Activated CD4-positive, alpha-beta T cell treated with anti-CD3 and anti-CD28 coated beads, Interleukin-2, amount 50 U/mL, for 48 hours (primary cell): ENCODE measurements at places on chromosomes 4 and X.

GRCh38 chrX:113389846-113390245, 549.2 kb upstream of the AMOT start:
- DNase-seq: no peak

DNA sequence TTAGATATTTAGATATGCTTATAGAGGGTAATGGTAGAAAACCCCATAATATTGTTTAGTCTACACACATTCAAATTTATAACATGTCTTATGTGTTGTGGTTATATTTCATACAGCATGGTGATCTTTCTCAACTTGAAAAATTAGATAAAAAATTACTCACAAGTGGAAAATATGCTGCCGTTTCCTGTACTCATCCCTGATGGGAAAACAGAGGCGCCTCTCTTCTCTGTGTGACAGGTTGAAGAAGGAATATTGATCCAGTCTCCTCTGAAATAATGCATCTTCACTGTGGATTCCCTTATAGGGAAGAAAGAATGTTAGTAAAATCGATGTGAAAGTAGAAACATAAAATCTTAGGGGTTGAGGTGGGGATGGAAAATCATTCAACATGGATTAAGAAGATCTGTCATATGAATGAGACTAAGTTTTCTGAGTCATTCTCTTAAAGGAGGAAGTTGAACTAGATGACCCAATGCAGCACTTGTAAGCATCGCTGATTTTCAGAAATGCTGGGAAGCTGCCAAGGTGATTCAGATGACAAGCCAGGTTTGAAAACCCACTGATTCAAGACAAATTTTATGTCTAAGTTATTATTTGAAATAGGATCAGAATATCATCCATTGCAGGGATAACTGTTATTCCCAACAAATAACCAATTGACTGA, 70.7 kb downstream of the ANKRD50 start:
- no peak for DNase-seq

- no peak for DNase-seq
These were observed 2.1 kb downstream of the NDNF start for GRCh38 chr4:121070274-121070673.

DNA sequence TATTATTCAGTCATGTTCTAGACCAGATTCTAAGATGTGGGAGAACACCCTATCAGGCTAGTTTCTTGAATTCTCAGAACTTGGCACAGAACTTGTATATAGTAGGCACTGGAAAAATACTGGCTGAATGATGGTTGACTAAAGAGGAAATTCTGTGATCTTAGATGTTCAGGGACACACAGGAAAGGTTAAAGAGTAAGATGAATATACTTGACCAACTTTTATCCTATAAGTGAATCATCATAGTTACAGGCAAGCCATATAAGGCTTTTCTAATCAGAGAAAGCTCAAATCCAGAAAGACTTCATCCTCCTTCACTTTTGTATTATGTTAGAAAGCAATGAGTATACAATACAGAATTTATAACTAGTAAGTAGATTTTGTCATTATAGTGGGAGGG, 53.8 kb downstream of the SEPTIN11 start:
- DNase-seq: no peak

- DNase-seq: no peak
These were observed 30.4 kb downstream of the TAF1 start for GRCh38 chrX:71396576-71396975.

DNA sequence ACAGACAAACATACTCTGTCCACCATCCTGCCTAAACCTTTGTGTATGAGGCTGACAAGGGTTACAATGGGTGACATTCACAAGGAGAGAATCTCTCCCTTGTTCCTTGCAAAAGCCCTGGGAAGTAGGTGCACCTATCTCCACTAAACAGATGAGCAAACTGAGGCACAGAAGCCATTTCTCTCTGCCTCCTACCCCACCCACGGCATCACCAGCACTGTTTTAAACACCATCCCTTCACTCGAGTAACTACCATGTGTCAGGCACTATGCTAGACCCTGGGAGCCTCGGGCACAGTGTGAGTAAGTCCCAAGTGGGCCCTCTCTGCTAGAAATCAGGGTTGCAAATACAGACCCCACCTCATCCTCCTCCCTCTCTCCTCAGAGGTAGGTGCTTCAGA, 899 bp downstream of the LYAR start:
- DNase-seq: no peak

DNA sequence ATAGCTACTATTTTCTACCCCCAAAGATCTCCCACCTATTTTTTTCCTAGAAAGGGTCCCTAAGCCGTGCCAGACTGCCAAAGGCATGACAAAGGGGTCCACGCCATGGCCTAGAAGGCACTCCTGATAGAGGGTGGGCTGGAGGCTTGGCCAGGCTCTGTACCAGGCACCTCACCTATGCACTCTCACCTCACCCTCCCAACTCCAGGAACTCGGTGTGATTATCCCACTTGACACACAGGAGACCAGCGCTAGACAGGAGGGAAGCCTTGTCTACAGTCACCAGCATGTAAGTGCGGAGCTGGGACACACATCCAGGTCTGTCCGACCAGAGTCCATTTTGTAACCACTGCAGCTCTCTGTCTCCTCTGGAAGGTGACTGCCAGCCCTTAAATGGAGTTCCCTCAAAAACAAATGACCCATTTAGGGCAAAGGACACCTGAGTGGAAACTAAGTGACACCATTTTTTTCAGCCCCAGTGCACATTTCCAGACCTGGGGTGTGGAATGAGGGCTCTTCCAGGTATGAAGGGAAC, 106.4 kb downstream of the RTL5 start:
- no peak for DNase-seq

- DNase-seq: no peak
These were observed 188.8 kb downstream of the LRBA start for GRCh38 chr4:150826306-150826705.

GRCh38 chrX:71667328-71668247, at the start of gene LOC101059915:
Gene LOC101059915 (plus strand): TSS chrX:71667546.
- no peak for DNase-seq

DNA sequence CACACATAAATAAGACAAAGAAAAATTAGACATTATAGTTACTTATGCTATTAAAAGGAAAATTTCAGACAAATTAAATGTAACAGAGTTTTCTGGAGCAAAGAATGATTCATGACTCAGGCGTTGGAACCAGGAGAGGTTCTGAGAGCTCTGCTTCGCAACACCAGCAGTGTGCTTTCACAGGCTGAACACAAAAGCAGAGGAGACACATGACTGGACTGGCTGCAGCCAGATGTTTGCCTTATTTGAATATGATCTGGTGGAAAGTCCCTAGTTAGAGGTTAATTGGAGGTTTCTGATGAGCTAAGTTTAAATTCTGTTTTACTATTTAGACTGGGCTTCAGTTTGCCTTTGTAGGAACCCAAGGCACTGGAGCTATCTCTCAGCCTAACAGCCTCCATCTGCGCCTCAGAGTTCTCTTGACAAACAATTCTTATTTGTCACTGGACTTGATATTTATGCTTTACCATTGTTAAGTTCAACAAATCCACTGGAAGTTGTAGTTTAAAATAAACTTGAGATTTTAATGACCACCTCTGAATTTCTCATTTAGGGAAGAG, 16.2 kb downstream of the BOD1L1 start:
- DNase-seq: no peak

DNA sequence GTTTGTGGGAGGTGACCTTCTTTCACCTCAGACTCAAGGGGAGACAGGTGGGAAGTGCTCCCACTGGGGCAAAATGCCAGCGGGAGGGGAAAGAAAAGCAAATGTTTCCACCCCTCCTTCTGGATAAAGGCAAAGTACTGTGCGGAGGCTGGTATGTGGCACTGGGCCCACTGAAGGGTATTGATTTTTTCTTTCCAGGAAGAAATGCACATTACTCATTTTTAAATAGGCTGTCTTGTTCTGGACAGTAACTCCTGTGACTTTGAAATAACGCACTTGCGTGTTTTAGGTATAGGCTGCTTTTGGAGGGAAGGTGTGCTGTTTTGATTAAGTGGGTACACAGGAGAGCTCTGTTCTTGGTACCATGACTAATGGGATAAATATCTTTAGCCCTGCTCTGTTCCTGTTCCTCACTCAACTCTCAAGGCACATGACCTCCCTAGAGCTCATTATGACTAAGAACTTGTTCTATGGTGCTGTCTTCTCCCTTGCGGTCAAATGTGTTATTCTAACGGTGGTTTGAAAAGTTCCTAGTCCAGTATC, 40.7 kb upstream of the MBTPS2 start:
- no peak for DNase-seq

- DNase-seq: no peak
These were observed 11.4 kb downstream of the UBE2D3 start for GRCh38 chr4:102815981-102816380.

- no peak for DNase-seq
These were observed 1.4 kb downstream of the NSG1 start for GRCh38 chr4:4388311-4388790.

GRCh38 chr4:21134994-21135393, 434.7 kb downstream of the PACRGL start:
- DNase-seq: no peak

DNA sequence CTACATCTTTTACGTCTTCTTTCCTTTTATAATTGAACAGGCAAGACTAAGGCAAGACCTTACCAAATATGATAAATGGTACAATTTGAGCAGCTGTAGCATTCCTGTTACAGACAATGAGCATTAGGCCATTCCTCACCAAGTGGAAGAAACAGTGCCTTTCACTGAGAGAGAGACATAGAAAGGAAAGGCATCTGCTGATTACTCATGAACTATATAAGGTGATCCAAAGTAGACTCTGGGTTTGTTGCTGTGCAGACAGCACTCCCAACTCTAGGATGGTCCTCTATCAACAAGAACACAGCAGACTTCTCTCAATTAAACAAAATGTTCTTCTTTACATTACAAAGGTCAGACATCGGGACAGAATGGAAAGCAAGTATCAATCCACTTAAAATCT, 91.9 kb downstream of the FAM13A start:
- no peak for DNase-seq

DNA sequence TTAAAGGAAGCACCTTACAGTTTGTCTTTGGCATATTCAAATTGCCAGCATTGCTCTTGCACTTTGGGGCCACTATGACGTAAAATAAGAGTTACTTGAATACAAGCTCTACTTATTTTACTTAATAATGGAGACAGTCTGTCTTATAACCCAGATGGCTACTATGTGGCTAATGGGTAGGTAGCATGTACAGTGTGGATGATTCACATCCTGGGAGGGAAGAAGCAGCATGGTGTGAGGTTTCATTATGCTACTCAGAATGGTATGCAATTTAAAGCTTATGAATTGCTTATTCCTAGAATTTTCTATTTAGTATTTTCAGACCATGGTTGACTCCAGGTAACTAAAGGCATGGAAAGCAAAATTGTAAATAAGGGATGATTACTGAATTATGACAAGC, 761.8 kb upstream of the ATOH1 start:
- no peak for DNase-seq

- no peak for DNase-seq
These were observed 73.8 kb upstream of the DCLK2 start for GRCh38 chr4:150004481-150004880.

DNA sequence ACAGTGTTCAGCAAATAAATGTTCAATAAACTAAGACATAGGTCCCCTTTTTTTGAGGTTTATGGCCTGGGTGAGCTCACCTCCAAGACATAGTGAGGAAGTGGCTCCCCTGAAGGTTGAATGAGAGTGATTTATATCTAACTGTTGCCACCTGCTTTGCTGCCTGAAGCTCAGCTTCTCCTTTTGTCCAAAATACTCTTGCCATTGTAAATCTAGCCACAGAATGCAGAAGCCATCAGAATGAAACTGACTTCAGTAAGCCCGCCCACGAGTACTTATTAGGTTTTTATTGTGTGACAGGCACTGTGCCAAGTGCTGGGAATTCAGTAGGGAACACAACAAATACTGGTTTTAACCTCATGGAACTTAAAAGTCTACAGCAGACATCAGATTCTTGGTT, 18.0 kb downstream of the SPINK2 start:
- DNase-seq: peak; percentile 8

GRCh38 chr4:88613417-88613875, 21.2 kb downstream of the HERC3 start:
- DNase-seq: no peak

DNA sequence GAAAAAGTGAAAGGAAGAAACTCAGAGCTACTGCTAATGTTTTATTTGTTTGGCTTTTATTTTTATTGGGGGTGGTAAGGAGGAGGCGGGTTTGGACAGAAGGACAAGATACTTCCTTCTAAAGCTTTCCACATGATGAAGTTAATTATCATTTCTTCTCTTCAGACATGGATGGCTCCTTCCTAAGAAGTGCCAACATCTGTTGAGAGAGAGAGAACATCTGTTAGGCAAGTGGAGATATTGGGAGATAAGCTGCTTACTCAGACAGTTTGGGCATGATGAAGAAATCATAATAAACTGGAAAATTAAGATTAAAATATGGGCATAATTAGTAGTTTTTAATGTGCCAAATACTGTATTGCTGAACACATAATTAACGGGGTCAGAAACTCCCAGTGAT, 535.7 kb upstream of the INTU start:
- DNase-seq: no peak

- DNase-seq: no peak
These were observed 677.3 kb downstream of the FSTL5 start for GRCh38 chr4:161486461-161486860.

DNA sequence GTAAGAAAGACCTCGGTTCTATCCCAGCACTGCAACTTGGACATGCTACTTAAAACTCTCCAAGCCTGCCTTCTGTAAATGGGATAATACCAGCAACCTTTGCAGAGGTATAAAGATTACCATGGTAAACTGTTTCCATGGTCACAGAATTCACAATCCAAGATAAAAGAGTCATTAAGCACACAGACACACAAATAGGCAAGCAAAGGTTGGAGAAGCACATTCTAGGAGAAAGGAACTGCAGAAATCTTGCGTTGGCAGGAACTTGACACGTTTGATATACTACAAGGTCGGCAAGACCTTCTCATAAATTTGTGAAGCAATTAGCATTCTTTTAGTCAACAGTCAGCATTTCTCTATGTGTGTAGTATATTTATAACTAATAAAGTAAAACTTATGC, 12.3 kb upstream of the CHRNA9 start:
- no peak for DNase-seq

DNA sequence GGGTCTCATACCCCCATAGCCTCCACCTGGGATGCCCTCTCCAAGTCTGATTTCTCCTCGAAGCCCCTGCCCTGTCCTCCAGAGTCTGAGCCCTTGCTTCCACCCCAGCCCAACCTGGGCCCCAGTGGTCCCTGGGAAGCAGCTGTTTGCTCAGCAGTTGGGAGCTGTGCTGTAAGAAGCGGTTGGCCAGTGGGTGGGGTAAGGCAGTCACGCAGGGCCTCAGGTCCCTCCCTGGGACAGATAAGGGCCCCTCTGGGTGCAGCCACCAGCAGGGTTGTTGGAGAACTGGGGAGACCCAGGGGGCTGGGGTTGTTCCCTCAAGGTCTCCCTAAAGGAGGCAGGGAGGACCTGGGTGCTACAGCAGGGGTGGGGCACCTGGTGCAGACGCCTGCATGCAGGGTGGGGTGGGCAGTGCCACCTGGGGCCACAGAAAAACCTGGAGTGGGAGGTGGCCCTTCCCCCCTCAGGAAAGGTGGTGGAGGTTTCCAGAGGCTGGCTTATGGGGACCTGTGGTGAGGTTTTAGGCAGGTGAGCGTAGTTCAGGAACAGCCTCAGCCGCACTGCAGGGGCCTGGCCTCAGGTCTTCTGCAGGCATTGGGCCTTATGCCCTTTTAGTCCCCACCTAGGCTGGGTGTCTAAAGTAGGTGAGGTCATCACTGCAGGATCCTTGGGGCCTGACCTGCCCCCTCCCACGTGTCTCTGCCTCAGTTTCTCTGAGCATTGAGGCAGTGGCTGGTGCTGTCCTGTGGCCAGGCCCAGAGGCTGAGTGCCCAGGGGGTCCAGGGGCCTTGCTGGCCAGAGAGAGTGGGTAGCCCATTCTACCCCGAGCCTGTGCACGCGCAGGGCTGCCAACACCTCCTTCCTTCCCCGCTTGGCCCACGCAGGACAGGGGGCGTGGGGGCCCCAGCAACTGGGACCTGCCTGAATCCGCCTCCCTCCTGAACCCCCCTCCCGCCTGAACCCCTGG, 3.1 kb upstream of the SLC26A1 start:
- DNase-seq: no peak
